ENCODE measurements at places on chromosomes 2 and 18.

DNA sequence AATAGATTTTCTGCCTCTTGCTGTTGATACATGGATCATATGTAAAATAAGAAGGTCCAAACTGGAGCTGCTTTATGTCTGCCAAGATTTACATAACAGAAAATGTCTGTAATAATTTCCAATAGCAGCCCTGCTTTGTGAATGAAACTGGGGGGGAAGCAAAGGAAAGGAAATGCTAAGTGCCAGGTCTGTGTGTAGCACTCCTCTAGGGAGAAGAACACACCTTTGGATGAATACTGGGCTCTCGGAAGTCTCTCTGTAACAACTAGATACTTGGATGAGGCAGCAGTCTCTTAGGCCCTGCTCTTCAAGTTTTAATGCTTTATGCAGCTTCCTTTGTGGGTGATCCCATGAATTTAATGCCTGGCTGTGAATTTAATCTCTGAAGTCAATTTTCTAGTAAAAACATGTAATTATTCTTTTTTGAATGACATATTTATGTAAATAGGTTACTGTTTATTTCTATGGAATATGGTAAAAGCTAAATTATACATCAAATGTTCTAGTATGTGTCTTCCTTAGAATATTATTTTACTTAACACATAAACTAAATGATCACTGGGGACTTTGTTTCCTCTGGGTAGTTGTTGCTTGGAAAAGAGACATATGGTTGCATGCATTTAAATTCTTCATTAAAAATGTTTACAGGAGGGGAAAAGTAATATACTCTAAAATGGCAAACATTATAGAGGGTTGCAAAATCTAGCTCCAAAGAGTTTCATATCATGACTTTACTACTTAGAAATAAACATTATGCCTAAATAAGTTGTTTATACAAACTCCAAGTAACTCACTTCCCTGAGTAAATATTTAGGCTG lies 336.6 kb upstream of the CWC22 start:
- H3K36me3 ChIP-seq: peaks cover 3% of the 10 kb centered on the region
- no peak for DNase-seq
- H3K4me1 ChIP-seq: peaks cover 4% of the 10 kb centered on the region
- H3K27me3 ChIP-seq: no peaks in the 10 kb centered on the region
- no peak overlapping the region for H3K27ac ChIP-seq

DNA sequence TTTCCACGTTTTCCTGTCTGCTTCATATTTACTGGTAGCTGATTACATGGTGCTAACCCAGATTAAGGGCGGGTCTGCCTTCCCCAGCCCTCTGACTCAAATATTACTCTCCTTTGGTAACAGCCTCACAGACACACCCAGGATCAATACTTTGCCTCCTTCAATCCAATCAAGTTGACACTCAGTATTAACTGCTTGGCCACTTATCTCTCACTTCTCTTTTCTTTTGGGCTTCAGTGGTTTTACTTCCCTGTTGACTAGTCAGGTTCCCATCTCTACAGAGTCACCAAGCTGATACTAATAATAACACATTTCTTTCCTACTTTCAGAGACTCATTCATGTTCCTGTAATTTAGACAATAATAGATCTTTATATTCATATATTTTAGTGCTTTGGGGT lies 302.2 kb upstream of the MAP2 start:
- DNase-seq: no peak
- no peak overlapping the region for H3K27ac ChIP-seq
- no peaks in the 10 kb centered on the region for H3K36me3 ChIP-seq

DNA sequence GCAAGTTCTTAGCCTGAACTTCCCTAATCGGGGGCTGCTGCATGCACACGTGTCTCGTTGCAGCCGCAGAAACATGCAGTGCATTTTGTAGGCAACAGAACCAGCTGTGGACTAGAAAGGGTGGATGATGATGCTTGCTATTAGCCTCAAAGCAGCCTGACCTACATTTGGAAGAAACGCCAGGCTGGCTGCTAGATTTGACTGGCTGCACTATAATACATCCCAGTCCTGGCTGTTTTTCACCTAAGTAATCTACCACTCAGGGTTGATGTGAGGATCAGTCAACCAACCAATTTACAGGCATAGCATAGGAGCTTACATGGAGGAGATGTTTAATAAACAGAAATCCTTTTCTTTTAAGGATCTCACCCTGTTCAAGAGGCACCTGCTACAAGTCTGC lies 56.4 kb upstream of the SPP2 start:
- H3K27ac ChIP-seq: no peak overlapping the region
- H3K27me3 ChIP-seq: peaks cover 5% of the 10 kb centered on the region
- peaks cover 21% of the 10 kb centered on the region for H3K4me1 ChIP-seq
- DNase-seq: no peak
- H3K4me3 ChIP-seq: no peak overlapping the region
- no peaks in the 10 kb centered on the region for H3K36me3 ChIP-seq

DNA sequence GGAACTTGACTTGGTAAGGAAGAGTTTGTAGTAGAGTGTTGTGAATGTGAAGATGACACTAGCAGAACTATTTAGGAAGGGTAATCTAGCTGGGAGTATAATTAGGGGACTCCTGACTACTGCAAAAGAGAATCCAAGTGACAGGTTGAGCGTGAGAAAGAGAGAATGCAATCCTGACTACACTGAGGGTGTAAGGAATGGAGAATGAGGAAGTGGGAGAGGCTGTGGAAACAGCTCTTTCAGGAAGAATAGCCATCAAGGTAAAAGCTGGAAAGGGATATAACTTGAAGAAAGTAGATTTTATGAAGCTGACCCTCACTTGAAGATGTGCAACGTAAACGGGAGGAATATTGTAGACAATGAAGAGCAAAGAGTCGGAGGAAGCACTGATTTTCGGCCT lies 41.1 kb upstream of the TTN start:
- H3K27me3 ChIP-seq: peaks cover 1% of the 10 kb centered on the region
- no peak for DNase-seq
- no peak overlapping the region for H3K4me3 ChIP-seq
- H3K27ac ChIP-seq: no peak overlapping the region

- no peak overlapping the region for H3K27ac ChIP-seq
- no peak overlapping the region for H3K4me3 ChIP-seq
- no peaks in the 10 kb centered on the region for H3K36me3 ChIP-seq
- peaks cover 12% of the 10 kb centered on the region for H3K27me3 ChIP-seq
- H3K4me1 ChIP-seq: peaks cover 12% of the 10 kb centered on the region
- DNase-seq: peak; percentile 77
These were observed 5.3 kb upstream of the GDF7 start for GRCh38 chr2:20661421-20662307.

DNA sequence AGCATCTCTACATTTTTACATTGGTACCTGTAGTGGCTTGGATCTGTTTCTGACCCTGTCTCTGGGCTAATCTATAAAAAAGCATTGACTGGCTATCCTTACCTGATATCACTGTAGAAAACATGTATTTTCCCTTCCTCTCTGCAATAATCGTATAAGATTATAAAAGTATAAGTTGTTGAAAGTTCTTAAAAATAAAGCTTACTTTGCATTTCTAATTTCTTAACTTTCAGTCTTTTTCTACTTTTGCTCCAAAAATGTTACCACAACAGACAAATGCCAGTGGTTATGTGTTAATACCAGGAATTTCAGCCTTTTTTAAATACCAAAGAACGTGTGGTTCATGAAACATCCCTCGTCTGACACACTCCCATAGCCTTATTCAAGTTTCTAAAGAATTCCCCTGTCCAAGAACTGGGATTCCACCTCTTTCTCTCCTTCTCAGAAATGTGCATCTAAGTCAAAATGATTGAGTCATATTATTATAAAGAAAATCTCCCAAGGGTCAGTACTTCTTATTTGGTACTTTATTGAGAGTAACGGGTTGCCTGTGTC lies 28.5 kb upstream of the ACKR3 start:
- peaks cover 4% of the 10 kb centered on the region for H3K4me1 ChIP-seq
- H3K27ac ChIP-seq: no peak overlapping the region
- H3K27me3 ChIP-seq: no peaks in the 10 kb centered on the region
- no peaks in the 10 kb centered on the region for H3K36me3 ChIP-seq
- no peak for DNase-seq
- no peak overlapping the region for H3K4me3 ChIP-seq

DNA sequence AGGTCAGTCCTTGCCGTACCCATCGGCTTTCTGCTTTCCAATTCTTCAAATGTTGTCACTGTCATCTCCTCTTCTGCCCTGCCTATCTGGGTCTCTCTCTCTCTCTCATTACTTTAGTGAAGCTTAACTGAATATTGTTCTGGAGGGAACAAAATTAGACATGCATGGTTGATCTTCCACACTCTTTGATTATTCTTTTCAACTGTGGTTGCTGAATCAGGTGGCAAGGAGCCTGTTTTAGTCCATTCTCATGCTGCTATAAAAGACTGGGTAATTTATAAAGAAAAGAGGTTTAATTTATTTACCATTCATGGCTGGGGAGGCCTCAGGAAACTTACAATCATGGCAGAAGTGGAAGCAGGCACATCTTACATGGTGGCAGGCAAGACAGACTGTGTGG lies 157.9 kb downstream of the ARL4C start:
- no peak for DNase-seq
- H3K4me1 ChIP-seq: peaks cover 18% of the 10 kb centered on the region
- no peak overlapping the region for H3K4me3 ChIP-seq
- H3K36me3 ChIP-seq: peaks cover 11% of the 10 kb centered on the region

GRCh38 chr2:57376985-57377384 lies 669.6 kb upstream of the VRK2 start:
- H3K36me3 ChIP-seq: no peaks in the 10 kb centered on the region
- H3K4me1 ChIP-seq: no peaks in the 10 kb centered on the region
- H3K27me3 ChIP-seq: no peaks in the 10 kb centered on the region
- no peak for DNase-seq
- H3K27ac ChIP-seq: no peak overlapping the region

All from glutamatergic neuron (in vitro differentiated cells).